ENCODE measurements at places on chromosomes 1 and 21.

GRCh38 chr21:43645976-43646375 is 13.3 kb downstream of the HSF2BP start:
- no peak for DNase-seq

DNA sequence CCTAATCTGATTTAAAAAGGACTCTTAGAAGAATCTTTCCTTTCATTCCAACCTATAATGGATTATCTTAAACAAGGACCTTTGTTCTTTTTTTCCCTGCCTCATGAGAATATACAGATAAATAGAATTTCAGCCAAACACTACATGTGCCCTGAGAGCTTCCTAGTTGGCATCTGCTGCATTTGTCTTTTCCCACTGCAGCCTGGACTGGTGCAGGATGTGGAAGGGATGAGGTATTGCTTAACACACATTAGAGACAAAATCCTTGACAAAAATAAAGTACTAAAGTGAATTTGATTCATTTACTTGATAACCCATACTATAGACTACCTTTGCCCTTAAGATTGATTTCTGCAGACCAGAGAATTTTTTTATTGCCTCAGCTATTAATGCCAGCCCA is 59.5 kb downstream of the PALMD start:
- DNase-seq: no peak

DNA sequence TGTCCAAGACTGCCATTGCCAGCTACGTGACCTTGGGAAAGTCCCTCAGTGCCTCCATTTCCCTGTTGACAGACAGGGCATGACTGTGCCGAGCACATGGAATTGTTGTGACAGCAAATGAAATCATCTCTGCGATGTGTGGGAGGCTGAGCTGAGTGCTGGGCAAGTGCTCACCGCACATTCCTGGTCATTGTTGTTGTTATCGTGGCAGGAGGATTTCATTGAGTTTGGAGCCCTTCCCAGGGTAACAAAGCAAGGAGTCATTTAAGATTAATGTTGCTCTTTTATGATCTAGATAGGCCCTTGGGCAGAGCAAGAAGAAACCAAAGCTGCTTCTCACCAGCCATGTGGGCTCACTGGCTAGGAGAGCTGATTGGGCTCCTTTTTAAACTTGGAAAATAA is 39.6 kb upstream of the ITPKB start:
- no peak for DNase-seq

DNA sequence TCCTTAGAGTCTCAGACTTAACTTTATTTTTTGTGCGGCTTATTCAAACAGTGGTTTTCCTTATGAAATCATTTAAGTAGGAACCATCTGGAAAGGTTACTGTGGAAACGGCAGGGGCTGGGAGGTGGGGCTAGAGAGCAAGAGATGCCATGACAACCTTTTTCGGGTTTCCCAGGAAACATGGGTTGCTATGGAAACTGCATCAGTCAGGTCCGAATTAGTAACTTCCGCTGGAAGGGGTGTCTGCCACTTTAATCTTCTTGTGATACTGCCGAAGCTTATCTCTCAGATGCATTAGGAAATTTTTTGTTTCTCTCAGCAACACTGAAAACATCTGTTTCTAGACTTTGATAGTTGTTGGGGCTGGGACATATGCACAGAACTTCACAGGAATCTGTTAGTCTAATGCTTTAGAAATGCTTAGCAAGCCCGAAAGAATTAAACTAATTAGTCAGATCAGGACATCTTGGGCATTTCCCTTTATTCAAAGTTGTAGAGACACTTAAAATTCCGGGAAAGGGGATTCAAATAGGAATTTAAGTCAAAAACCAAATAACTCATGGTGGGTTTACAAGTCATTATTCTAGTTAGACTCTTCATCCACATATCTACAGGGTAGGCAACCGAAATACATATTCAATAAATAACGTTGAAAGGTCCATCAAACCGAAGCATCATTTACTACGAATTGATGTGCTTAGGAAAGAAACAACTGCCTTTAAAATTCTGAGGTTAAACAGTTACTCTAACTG is 2.6 kb downstream of the KCNA3 start:
- no peak for DNase-seq

DNA sequence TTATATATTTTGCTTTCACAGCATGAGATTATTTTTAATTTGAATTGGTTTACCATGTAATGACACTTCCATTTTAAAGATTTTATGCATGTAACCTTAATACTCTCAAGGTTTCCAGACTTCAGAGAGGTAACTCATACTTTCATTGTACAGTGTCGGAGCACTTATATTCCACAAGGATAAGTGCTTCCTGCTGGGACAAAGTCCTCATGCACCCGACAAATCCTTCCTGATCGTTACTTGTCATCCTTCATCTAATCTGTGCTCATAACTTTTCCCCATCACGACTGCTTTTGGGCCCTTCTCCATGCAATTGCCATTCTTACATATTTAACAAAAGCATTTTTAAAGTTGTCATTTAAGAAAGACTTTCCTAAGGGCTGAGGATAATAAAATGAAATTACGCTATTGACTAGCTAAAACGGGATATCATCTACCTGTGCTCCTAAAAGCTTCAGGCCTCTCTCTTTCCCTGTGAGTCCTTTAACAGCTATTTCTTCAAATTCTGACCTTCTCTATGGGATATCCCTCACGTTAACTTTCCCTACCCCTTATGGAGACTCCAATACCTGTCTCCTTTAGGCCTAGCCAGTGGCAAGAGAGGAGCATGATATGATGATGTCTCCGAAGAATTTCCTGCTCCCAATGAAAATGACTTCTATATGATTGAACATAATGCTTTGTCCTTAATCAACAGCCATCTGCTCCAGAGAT is 59.3 kb downstream of the NCAM2 start:
- no peak for DNase-seq
